Stimulated activated CD8-positive, alpha-beta memory T cell treated with anti-CD3 and anti-CD28 coated beads, Interleukin-2, amount 100 ng/mL, for 1 hour (primary cell): ENCODE measurements at places on chromosomes 2 and 18.

DNA sequence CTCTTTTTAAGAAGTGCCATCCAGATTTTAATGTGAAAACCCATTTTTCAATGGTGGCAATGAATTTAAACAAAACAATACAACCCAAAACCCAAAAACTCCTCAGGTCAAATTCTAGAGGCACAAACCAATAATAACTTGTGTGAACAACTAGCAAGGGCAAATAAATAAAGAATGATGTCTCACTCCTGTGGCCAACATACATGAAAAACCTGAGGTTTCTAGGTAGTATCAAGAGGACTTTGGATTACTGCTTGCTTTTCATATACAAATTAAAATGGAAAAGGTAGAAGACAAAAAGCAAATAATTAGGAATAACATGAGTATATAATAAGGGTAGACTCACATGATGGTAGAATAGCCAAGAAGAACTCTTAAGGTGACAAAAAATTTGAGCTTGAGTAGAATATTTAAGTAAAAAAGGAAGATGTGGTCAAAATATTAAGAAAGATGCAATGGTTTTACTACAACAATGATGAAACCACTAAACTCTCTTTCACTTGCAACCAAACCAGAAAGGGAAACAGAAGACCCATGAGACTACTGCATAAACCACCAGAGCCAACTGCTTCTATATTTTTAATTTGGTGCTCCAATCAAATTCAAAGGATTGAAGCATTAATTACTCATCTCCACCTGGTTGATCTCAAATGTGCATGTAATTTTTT lies 53.5 kb downstream of the DARS1 start:
- DNase-seq = no peak

- DNase-seq = no peak
Measured at GRCh38 chr2:69380072-69380917, 6.7 kb downstream of the GFPT1 start.

DNA sequence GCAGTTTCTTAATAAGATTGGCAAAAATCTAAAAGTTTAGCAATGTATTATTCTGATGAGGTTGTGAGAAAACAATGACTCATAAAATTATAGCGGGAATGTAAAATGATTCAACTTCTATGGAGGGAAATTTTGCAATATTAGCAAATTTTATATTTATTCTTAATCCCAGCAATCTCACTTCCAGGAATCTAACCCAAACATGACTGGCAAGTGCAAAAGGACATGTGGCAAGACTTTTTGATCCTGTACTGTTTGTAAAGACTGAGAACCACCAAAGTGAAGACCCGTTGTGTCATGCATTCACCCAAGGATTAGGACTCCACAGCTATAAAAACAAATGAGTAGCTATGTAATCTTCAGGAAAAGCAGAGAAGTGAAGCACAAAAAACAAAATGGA lies 234.8 kb upstream of the KYNU start:
- DNase-seq = no peak

- no peak for DNase-seq
Measured at GRCh38 chr2:77169426-77169825, 352.8 kb downstream of the LRRTM4 start.

DNA sequence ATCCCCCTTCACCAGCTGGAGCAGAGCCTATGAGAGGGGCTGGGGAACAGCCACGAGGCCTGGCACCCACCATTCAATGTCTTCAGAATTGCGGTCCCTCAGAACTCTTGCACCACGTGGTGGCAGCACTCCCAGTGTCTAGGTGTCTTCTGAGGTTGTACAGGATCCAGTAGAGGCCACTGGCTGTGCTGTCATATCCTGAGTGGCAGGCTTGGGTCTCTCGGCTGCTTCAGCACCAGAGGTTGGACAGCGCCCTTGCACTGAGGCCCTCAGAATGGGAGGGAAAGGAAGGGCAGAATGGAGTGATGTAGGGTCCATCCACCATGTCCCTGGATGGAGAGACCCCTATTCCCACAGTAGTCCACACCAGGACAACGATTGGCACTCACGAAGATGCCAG lies 112.0 kb upstream of the TEKT4 start:
- no peak for DNase-seq

GRCh38 chr2:101807242-101807641 lies 109.7 kb downstream of the MAP4K4 start:
- DNase-seq = no peak
